ENCODE measurements at places on chromosomes 11 and 22.

GRCh38 chr22:20987375-20987774, 5.3 kb downstream of the LZTR1 start:
- DNase-seq: no peak

GRCh38 chr11:12402691-12403120, 25.3 kb downstream of the PARVA start:
- no peak for DNase-seq

- no peak for DNase-seq
These were observed 57.2 kb downstream of the GRIK4 start for GRCh38 chr11:120568572-120569307.

DNA sequence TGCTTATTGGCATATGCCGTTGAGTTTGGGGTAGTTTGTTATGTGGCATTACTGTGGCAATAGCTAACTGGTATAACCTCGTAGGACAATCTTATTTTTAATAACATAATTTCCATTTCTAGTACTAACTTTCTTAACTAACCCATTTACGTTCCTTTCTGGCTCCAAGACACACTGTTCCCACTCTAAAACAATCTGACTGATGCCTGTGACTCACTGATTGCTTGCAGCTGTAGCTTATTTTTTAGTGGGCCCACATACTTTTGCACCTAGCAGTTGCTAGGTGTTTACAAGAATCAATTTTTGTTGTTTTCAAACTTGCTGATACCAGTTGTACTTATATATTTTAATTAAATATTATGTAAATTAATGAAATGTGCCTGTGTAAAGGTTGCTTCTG, 52.2 kb downstream of the FAT3 start:
- no peak for DNase-seq

GRCh38 chr11:18243783-18244362, 4.6 kb downstream of the SAA2 start:
- DNase-seq: peak; percentile 60

DNA sequence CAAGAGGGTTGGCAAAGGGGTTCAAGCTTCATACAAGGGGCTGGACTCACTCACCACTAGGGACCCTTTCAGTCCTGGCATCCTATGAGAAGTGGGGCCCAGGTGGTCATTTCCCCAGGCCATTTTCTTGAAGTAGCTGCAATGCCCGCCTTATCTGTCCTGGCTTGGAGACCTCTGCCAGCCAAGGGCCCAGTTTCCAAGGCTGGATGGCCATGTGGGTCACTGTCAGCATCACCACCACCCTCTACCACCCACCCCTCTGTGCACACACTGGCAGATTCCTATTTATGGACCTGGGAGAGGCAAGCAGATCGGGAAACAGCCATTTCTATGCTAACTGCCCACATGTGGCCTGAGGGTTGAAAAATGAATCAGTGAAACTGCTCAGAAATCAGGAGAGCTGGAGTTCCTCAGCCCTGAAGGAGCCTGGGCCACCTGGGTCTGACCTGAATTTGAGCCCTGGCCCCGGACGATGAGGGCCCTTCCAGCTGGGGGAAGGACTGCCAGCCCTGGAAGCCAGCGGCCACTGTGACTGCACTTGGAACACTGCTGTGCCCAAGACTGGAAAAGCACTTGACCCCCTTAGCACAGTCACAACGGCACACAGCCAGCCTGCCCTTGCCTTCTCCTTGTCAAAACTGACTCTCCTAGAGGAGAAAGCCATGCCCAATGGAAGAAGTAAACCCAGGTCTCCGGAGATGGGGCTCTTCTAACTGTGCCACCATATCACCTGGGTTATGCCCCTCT, 442.2 kb downstream of the BUD13 start:
- no peak for DNase-seq
